ENCODE measurements at places on chromosomes 1 and 21.

- DNase-seq: peak; percentile 50
Observed at GRCh38 chr1:87329526-87330056, 911 bp downstream of the LMO4 start.

GRCh38 chr1:79497193-79497773, 490.8 kb upstream of the ADGRL4 start:
- DNase-seq: peak; percentile 2

DNA sequence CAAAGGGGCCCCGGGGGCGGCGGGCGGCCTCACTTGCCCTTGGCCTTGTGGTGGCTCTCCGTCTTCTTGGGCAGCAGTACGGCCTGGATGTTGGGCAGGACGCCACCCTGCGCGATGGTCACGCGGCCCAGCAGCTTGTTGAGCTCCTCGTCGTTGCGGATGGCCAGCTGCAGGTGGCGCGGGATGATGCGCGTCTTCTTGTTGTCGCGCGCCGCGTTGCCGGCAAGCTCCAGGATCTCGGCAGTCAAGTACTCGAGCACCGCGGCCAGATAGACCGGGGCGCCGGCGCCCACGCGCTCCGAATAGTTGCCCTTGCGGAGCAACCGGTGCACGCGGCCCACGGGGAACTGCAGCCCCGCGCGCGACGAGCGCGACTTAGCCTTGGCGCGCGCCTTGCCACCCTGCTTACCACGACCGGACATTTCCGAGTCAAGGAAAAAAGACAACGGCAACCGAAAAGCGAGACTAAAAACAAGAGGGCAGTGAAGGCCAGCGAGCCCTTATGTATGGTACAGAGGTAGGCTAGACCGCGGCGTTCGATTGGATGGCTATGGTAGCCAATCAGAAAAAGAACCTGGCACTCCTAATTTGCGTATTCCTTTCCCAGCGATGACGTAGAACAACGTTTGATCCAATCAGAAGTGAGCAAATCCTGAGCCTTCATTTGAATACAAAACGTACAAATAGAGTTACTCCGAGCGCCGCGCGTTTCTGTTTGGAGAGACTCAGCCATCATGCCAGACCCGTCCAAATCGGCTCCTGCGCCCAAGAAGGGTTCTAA, 29.6 kb upstream of the RNF187 start:
- DNase-seq: peak; percentile 97

- no peak for DNase-seq
Observed at GRCh38 chr1:232036181-232036933, 409.8 kb downstream of the DISC1 start.

DNA sequence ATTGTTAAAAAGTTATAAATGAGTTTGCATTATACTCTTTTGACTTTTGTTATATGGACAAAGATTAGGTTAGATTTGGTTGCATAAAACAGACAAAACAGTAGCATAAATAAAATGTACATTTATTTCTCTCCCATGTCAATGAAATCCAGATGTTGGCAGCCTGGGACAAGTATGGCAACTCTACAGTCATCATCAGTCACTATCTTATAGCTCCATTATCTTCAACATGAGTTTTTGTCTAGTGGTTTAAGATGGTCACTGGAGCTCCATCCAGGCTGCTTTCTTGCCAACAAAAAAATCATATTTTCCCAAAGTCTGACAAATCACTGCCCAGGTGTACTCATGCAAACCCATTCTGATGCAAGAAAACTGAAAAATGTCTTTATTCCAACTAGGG, 83.8 kb downstream of the CD58 start:
- no peak for DNase-seq
